ENCODE measurements at places on chromosomes 2 and 18.

GRCh38 chr2:174699993-174700766 lies 64.1 kb downstream of the CHRNA1 start:
- peak; percentile 60 for DNase-seq

DNA sequence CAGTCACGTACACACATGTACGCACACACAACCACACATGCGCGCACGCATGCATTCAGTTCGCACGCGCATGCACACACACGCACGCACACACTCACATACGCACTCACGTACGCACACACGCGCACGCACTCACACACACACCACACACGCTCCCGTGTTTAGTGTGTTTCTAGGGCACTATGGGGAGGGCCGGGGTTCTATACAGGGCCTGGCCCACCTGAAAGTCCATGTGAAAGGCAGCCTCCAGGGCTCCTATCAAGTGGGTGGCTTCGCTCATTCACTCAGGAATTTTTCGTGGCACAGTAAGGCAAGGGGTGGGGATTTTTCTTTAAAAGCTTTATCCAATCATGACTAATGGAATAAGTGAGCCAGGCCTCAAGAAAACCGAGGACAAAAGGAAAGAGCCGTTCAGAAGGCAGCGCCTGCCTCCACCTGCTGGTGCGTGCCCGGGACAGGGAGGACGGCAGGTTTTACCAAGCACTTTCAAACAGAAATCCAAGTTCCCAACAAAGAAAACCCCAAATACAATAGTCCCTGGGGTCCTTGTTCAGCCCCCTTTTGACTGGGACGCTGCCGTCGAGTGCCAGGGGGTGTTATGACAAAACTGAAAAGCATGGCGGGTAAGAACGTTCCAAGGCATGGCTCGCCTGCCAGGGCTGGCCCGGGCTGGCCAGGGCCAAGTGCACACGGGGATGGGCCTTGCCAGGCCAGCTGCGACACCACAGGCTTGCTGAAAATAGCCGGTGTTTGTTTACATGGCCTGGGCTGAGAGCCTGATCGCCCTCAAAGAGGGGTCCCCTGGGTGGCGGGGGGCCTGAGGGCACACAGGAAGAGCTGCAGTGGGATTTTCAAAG lies 110.0 kb downstream of the HDAC4 start:
- DNase-seq: peak; percentile 1

- DNase-seq: no peak
Observed at GRCh38 chr2:100529900-100530299, 32.9 kb upstream of the PDCL3 start.

DNA sequence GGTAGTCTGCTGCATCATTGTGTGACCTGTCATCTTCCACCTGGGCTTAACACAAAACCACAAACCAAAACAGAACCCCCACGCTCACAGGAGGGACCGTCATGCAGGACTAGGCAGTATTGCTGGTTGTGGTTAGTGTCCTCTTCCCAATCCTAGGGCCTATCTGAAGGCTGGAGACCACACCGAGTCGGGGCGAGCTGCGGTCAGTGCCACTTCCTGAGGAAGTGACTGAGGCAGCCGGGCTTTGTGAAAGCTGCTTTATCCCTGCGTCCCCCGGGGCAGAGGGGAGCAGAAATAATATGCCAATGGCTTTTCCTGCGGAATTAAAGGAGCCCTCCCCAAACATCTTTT lies 22.9 kb downstream of the ZNF532 start:
- DNase-seq: peak; percentile 17

DNA sequence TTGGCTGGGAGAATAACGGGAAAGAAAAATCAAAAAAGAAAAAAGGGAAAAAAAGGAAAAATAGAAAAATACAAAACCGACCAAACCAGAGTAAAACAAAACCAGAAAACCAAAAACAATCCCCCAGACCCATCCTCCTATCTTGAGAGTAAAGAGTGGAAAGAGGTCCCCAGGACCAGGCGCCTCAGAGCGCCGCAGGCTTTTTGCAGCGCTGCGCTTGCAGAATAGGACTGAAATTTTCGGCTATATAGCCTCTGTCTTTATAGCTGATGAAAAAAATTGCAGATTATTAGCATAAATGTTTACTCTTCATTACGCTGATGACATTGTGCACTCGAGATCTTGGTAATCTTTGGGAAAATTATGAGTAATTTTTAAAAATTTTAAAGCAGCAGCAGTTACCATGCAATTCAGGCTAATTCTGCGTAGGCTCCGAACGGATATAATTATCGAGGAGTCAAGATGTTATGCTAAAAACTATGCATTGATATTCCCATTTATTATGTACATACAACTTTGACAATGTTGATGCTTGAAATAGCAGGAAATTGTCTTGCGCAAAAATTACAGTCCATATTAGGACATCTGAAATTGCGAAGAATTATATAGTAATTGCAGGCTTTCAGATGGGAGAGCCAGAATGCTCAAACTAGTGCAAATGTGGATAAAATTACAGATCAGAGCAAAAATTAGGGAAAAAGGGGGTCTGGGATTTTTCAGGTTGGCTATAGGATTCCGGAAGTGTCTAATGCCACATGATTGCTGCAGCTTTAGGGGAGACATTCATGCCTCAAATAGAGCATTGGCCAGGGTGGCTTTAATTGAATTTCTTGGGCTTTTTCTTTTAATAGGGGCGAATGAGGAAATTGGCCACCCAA lies 8.3 kb downstream of the DLX1 start:
- DNase-seq: no peak

DNA sequence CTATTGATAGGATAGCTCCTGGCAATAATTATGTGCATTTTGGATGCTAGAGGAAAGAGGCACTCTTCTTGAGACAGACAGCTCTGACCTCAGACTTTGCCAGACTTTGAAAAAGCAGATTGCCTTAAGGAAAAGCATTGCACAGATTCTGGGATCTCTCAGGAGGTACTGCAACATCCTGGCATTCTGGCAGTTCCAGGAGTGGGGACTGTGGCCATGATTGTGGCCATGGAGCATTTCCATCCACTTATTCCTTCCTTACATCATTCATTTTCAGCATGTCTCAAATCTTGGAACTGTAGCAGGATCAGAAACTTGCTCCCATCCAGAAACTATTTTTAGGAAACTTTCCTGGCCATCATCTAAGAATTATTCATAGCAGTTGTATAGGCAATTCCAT lies 144.9 kb upstream of the FOSL2 start:
- no peak for DNase-seq

DNA sequence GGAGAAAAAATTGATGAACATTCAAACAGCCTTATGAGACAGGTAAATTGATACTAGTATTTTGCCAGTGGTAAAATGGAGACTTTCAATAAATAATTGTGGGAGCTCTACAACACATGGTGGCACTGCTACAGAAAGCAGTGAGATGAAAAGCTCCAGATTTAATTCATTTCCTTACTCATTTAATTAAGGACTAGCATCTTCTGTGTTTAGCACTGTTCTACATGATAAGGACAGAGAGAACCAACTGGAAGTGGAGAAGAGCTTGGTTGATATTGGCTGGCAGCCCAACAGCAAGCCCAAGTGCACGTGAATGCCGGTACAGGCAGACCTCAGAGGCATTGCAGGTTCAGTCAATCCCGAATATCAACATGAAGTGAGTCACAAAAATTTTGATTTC lies 470.4 kb upstream of the MYT1L start:
- DNase-seq: no peak

DNA sequence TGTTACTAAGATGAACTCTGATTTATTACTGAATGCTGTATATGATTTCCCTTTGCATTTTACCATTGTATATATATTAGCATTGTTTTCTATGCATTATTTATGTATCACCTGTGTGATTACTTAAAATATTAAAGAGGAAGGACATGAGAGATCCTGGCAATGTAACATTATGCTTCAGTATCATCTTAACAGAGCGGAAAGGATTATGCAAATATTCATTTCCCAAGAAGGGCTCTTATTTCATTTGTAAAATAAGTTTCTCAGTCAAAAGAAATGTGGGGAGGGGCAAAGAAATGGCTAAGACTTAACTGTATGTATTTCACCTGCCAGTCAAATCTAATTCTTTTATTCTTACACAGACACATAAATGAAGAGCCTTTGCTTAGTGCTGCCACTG lies 654.2 kb upstream of the PKDCC start:
- no peak for DNase-seq

GRCh38 chr2:29062371-29062770 lies 12.0 kb downstream of the PCARE start:
- no peak for DNase-seq

GRCh38 chr2:189629531-189630453 lies 31.5 kb upstream of the ASNSD1 start:
- DNase-seq: no peak

- no peak for DNase-seq
Observed at GRCh38 chr2:68169308-68169707, 11.6 kb downstream of the PNO1 start.

DNA sequence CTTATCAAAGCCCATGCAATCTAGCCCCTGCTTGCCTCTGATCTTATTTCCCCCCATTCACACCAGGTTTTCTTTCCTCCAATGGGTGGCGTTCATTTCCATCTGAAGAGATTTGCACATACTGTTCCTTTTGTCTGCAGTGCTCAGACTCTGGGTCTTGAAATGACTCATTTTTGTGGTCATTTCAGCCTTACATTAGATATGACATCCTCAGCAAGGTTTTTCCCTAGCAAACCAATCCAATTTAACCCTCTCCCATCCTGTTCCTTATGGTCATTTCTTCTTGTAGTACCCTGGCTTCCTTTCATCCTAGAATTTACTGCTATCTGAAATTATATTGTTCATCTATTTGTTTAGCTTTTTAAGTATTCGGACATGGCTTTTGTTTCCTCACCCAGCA lies 42.5 kb upstream of the SCN1A start:
- DNase-seq: no peak
